ENCODE measurements at places on chromosomes 6 and 20.

GRCh38 chr6:43939281-43940070 lies 169.5 kb downstream of the VEGFA start:
- no peak for DNase-seq

GRCh38 chr6:74834967-74835366 lies 370.9 kb downstream of the COL12A1 start:
- no peak for DNase-seq

DNA sequence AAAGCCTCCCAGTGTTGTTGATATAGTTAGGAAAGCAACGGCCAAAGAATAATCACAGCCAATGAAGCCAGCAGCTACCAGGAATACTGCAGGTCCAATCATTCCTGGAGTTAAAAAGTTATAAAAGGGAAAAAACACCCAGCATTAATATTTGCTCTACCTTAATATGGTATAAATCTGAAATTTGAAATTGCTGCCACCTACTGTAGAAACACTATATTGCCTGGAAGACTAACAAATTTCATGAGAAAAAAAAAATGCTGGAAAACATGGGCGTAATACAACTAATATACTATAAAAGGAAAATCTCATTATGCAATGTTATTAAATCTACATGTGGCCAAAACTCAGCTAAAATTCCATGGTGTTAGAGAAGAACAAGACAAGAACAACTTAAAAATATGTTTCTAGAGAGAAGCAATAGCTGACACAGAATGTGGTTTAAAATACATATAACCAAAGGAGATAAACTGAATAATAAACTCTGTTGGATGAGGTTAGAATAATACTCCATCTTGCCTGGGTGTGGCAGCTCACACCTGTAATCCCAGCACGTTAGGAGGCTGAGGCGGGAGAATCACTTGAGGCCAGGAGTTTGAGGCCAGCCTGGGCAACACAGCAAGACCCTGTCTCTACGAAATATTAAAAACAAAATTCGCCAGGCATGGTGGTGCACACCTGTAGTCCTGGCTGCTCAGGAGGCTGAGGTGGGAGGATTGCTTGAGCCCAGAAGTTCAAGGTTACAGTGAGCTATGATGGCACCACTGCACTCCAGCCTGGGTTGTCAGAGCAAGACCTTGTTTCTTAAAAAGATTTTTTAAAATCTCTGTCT lies 43.1 kb downstream of the SLC17A5 start:
- DNase-seq = peak; percentile 67

DNA sequence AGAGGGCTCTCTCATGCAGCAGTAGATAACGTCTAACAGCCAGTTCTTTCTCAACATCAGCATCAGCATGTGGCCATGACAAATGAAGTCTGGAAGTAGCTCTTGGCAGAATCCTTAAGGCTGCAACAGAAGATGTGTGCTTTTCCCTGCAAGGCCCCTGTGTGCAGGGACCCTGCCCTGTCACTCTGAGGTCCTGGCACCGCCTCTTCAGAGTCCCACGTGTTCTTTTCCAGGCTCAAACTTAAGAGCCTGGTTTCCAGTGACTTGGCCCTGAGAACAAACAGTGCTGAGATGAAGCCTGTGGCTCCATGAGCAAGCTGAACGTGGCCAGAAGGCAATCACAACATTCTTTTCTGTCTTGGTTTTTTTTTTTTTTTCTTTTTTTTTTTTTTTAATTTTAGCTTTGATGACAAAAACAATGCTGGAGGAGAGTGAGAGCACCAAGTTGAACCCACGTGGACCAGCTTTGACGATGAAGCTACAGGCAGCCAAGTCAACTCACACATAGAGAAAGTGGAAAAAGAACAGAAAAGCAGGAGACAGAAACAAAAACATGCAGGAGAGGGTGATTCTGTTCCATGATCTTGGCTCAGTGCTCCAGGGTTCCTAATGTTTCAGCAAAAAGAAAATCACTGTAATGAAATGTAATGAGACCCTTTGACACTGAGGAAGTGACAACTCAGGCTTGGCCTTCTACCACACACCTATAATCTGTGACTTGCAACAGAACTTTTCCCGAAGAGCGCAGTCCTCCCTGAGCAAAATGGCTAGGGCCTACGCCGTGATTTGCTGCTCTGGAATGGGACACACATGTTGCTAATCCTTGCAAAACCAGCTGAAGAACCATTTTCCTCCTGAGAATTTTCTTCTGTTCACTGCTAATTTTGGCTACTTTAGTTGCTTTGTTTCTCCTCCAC lies 86.1 kb downstream of the FOXC1 start:
- DNase-seq = no peak

- peak; percentile 92 for DNase-seq
These were observed 524.6 kb upstream of the JARID2 start for GRCh38 chr6:14721103-14721758.

GRCh38 chr6:129884211-129884610 lies 23.1 kb upstream of the TMEM244 start:
- no peak for DNase-seq

GRCh38 chr6:107561306-107561705 lies 71.4 kb downstream of the SOBP start:
- DNase-seq = no peak

DNA sequence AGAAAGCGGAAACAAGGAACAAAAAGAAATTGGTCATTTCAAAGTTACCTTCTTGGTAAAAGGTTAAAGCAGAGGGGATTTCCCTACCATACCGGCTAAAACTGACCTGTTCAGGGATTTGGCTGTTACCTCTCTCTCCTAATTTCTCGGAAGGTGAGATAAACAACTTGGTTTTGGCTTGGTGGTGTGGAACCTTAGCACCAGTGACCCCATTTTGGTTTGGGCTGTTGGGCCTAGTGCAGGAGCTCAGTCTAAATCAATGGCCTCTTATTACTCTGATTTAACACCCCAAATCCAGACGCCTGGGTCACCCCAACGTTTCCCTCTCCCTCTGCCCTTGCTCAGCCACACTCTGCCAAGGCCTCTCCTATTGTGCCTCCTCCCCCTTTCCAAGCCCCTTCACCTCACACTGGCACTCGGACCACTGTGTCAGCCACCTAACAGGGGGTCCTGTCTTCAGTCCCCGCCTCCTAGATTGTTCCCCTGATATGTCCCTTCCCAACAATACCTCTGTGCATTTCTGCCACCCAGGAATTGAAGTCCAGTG lies 8.3 kb downstream of the NCR2 start:
- DNase-seq = no peak

GRCh38 chr6:74941424-74941823 lies 264.4 kb downstream of the COL12A1 start:
- no peak for DNase-seq

- no peak for DNase-seq
These were observed 5.0 kb downstream of the PSMA7 start for GRCh38 chr20:62138204-62138543.

- DNase-seq = no peak
These were observed 449.5 kb downstream of the PHF3 start for GRCh38 chr6:64085126-64085525.

DNA sequence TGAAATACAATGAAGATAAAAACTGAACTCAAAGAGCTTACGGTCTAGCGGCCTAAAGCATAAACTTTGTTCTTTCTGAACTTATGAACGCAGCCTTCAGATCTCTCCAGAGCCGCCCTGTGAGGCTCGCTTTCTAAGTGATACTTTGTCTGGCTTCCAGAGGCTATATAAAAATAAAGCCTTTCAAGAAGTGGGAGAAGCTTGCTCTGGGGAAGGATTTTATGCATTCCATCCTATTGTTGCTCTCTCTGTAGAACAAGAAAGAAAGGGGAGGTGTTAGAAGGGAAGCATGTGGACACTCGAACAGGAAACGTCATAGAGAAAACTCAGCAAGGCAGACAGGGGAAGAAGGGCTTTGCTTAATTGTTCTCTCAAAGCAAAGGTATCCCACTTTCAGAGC lies 77.0 kb downstream of the TBX18 start:
- no peak for DNase-seq

DNA sequence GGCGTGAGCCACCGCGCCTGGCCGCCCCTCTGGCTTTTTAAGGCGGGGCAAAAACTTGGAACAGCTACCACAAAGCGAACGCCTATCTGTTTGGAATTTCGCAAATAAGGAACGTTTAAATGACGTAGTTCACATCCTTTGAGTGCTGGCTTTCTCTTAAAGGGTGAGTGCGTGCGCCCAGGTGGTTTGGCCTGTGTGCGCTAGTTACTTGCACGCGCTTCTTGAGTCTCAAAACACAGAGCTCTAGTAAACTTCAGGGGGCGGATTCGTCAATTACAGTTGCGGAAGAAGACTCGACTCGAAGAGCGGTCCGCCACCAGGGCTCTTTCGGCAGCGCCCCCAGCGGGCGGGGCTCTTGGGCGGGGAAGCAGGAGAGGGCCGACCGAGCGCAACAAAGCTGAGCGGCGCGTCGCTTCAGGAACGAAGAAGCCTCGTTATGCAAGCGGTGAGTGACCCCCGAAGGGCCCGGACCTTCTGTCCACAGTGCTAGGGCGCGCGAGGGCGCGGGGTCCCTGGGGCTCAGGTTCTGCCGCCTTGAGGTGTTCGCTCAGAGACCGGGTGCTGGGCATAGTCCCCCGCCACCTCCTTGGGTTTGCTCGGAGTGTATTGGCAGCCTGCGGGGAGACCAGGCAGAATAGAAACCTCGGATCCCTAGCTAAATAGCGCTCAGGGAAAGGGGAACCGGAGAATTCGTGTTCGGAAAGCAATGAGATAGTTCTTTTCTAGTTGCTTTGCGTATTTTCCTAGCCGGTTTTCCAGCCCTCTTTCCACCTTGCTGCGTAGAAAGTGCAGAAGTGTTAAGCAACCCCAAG lies at the start of gene SYCP2L:
Gene SYCP2L (plus strand): TSS at position 362 of the 812 bp plus-strand sequence. CDS start 75 bp downstream, at position 437.
- peak; percentile 63 for DNase-seq

GRCh38 chr6:134636186-134636799 lies 313.6 kb downstream of the ALDH8A1 start:
- peak; percentile 73 for DNase-seq

- no peak for DNase-seq
These were observed 110.3 kb upstream of the EYA4 start for GRCh38 chr6:133130863-133131262.

DNA sequence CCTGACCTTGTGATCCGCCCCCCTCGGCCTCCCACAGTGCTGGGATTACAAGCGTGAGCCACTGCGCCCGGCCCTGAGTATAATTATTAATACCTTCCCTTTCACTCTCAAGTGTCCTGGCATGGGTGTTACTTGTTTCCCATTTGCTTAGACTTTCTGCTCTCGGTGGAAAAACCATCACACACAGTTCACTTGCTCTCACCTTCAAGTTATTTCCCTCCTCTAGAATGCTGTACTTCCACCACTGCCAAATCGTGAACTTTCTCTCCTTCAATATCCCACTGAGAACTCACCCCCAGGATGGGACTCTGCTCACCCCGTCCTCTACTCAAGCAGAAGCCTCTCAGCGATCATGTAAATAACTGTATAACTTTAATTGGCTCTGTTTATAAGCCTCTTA lies 4.6 kb upstream of the HIVEP1 start:
- DNase-seq = no peak

- DNase-seq = no peak
These were observed 118.2 kb upstream of the PRSS16 start for GRCh38 chr6:27129095-27129815.

DNA sequence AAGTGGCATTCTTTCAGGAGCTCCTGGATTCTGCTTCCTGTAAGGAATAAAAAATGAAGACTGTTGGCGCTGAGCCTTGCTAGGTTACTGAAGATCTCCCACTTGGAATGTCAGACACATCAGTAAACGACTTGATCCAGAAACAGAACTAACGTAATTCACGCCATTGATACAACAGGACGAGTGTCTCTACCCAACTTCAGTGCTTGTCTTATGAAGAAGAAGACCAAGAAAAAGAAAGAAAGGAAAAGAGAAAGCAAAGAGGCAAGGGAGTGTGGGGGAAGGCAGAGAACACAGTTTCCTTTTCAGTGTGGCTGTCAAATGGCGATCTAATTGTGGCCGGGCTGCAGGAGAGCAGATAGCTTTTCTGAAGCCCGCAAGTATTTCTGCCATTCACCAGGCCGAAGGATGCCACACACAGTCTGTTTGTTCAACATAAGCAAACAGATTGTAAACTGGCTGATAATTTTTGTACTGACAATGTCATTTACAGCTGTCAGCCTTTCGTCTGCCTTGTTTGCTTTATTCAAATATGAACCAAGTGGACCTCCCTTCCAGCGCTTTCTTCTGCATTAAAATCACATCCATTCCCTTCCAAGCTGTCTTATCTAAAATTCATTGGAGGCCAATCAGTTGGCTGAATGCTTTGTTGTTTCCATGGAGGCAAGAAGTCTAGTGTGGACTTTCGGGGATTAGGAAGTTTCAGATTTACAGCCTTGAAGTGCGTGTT lies 180.6 kb downstream of the FOXA2 start:
- peak; percentile 13 for DNase-seq

DNA sequence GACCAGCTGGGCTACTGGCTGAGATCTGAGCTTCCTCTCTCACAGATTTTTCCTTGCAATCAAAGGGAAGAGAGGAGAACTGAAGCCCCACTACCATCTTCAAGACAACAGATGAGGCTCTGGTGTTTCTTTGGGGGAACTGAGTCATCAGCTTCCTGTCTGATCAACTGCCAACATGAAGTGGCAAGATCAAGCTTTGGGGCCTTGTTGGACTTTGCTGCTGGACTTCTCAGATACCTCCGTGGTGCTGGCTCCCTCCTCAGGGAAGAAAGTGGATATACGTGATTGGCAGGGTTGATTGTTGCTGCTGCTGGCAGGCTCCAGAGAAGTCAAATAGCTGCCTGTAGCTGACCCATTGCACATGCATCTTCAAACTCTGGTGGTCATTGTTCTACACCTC lies 3.6 kb upstream of the TOX2 start:
- DNase-seq = peak; percentile 11
